ENCODE measurements at places on chromosomes 13 and 19.

DNA sequence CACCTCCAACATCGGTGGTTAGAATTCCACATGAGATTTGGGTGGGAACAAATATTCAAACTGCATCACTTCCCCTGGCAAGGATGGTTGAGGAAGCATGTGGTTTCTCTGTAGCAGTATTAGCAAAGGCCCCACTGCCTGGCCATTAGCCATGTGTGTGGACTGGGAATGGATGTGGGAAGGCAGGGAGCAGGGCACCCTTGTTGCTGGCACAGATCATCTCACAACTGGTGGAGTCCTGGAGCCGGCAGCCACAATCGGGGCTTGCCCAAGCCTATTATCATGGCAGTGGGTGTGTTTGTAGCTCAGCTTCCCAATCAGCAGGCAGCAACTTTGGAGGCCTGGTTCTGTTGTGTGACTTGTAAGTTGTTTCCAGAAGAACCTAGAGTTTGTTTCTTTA is 391.9 kb downstream of the DLEU7 start:
- no peak for DNase-seq

DNA sequence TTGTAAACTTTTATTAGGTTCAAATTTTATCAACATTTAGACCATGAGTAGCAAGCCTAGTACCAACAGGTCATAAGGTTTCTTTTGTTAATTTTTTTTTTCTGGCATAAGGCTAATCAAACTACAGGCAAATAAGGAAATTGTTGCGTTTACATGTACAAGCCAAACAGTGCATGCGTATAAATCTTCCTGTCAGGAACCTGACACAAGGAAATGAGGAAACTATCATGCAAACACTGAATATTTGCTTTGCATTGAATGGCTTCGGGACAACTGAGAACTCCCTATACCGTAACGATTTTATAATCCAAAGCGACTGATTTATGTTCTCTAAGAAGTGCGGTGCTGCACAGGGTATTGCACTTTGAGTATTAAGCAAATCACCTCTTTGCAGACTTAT is 133.0 kb upstream of the TRPC4 start:
- DNase-seq = no peak

DNA sequence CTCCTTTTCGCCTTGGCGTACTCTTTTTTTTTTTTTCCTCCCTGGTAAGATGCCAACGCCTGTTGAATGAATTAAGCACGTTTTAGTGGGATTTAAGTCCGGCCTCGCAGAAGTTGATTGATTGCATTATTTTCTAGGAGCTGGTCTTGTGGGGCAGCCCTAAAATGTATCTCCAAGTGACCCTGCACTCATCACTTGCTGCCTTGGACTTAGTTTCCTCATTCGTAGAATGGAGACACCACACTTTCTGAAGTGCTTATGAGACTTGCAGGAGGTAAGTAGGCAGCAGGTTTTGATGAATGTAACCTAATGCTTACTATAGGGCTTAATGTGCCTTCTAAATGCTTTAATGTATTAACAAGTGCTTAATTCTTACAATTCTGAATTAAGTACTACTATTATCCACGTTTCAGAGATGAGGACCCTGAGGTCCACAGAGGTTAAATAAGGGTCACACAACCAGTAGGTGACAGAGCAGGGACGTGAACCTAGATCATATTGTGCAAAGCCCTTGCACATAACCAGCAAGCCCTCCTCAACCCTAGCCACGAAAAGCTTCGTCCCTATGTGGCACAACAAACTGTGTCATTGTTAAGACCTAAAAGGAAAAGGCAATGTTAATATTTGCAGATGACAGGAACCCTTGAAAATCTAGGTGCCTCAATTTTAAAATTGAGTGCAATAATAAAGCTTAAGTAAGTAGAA is 514 bp upstream of the ARGLU1 start:
- no peak for DNase-seq

GRCh38 chr19:51702825-51703574 is 9.9 kb downstream of the SPACA6 start:
- DNase-seq = no peak

GRCh38 chr19:9709305-9709704 is 34.4 kb upstream of the ZNF562 start:
- no peak for DNase-seq

GRCh38 chr19:3187662-3188511 is 2.2 kb downstream of the NCLN start:
- no peak for DNase-seq

DNA sequence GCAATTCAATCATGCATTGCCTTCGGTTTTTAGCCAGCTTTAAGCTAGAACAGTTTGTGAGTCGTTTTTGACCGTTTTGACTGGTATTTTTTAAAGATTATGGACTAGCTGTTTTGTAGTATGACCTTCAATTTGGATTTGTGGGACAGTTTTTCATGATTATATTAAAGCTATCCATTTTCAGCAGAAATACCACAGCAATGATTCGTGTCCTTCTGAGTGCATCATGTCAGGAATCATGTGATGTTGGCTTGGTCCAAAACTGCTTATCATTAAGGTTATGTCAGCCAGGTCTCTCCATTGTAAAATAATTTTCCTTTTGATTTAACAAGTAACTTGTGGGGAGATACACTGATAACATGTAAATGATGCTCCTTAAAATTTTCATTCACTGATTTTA is 229.0 kb downstream of the POSTN start:
- DNase-seq = no peak

GRCh38 chr13:37526710-37527473 is 71.7 kb downstream of the POSTN start:
- DNase-seq = no peak

- no peak for DNase-seq
Measured at GRCh38 chr19:38134540-38135149, 89.4 kb downstream of the DPF1 start.

DNA sequence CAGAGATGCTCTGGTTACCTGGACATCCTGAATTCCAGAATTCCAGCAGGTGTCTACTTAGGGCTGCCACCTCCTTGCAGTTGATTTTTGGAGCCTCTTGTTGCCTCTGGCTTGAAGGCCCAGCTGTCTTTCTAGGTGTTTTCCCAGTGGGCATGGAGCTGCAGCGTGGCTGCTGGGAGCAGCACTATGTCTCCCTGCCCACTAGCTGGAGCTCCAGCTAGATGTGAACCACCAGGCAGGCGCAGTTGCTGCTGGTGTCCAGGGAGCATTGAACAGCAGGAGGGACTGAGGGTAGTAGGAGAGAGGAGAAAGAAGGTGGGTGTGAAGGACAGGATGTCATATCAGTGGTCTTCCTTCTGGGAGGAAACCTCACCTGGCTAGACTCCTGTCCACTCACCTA is 9.9 kb upstream of the SELENOW start:
- no peak for DNase-seq

GRCh38 chr13:78485803-78486202 is 117.5 kb downstream of the POU4F1 start:
- DNase-seq = no peak

DNA sequence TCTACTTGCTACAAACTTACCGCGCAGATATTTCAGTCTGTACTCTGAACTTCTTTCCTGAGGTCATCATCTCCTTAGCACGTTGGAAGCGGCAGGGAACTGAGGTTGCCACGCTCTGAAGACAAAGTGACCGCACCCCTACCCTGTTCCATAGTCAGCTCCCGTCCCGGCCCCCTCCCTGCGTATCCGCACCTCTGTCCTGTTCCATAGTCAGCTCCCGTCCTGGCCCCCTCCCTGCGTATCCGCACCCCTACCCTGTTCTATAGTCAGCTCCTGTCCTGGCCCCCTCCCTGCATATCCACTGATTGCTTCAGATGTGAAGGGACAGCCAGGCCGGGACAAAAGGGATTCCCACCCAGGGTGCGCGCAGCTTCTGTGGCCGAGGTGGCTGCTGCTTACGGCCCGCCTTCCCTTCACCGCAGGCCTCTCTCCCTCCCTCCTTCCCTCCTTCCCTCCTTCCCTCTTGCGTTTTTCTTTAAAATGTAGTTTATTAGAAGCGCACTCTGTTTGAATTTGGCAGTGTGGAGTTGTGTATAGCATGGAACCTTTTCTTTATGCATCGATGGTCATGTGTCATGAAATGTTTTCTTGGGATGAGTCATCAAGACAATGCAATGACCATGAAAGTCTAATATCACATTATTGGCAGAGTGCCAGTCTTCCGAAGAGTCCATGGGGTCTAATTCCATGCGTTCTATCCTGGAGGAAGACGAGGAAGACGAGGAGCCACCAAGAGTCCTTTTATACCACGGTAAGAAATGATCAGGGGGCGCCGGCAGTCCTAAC is 21.9 kb upstream of the NDUFS7 start:
- no peak for DNase-seq

DNA sequence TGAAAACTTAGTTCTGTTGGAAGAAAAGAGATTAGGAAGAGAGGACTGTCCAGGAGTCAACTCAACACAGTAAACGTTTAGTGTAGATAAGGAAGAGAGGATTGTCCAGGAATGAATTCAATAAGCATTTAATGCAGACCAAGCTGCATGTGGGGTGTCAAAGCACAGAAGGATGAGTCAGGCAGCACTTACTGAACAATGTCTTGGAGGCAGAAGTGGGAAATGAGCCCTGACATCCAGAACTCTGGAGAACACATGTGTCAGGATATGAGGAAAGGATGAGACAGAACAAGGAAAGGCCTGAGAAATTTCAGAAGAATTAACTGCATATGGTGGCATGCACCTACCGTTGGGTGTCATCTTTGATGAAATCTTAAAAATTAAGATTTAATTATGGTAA is 429.2 kb upstream of the HTR2A start:
- no peak for DNase-seq

DNA sequence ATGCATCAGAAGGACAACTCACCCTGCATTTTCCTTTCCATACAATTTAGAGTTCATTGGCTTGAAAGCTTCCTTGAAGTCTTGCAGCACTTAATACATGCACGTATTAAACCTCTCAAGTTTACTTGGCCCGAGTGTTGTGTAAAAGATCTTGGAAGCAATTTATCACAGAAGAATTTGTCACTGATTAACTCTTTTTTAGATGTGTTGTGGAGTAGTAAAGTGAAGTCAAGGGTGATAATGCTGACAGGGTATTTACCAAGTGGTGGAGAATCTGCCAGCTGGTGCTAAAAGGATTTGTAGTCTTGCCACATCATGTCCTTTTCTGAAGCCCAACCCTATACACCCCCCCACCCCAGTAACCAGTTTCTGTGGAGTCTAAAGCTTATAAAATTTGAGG is 421.0 kb upstream of the MIR17HG start:
- DNase-seq = no peak

DNA sequence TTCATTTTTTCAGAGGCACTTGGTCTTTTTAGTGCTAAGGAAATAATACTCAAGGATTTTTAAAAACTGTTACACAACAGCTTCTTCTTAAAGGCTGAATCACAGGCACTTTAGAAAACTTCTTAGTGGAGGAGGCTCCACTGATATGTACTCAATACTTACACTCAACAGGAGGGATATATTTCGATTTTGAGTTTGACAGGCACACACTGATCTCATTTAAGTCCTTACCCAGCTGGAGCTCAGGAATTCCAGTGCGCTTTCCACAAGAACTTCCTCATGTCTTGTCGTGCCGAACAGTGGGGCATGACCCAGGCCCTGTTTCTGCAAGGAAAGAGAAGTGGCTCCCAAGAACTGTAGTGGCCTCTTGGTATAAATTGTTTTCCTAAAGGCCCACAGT is 103.8 kb downstream of the RGCC start:
- no peak for DNase-seq

DNA sequence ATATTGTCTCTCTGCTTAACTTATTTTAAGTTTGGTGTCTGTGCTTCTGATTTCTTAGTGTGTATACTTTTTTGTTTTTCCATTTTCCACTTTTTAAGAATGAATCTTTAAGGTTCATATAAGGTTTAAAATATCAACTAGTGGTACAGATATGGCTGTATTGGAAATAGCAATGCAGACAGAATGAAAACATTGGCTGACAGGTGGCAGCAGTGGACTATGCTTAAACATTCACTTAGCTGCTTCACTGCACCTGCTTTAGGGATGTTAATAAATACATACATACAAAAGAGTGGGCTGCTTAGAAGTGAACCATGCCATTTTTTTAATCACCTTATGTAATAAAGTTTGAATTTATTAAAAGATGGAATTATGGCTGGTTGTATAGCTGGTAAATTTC is 27.3 kb downstream of the TM9SF2 start:
- DNase-seq = no peak

DNA sequence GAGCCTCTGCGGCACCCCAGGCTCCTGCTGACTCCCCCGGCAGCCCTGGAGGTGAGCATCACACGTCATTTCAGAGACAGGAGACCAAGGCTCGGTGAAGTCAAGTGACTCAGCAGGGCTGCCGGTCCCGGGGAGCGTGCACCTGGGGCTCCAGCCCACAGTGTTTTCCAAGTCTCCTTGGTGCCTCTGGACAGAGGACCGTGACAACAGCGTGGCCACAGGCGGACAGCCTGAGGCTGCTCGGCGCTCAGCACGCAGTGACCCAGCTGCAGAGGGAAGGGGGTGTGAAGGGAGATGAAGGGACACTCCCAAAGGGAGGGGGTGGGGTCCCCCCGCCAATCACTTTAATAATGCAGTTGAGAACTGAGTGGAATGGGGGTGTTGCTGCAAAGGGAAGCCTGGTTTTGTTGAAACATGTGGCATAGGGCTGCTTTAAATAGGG is 17.5 kb upstream of the ASPDH start:
- DNase-seq = no peak

GRCh38 chr13:110306960-110307766 is at the start of the genes COL4A1 and COL4A2:
Gene COL4A1 (minus strand): TSS chr13:110307157. CDS start chr13:110307027, 130 bp downstream.
Gene COL4A2 (plus strand): TSS chr13:110307284. CDS start chr13:110307904, 620 bp downstream.
- no peak for DNase-seq

DNA sequence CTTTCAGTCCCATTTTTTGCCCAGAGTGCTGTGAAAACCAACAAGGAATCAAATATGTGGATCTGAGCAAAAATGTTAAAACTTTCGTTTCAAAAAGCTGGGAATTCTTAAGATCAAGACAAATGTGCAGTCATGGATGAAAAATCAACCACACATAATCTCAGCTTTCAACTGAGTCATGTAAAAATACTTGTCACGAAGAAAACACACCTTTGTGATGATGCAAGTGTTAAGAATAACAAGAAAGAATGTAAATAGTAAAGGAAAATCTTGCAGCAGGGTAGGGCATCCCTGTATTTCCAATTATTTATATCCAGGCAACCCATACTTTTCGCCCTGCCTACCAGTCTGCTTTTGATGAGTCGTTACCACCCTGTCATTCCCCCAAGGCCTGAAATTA is 27.4 kb upstream of the DCLK1 start:
- DNase-seq = no peak

- DNase-seq = no peak
Measured at GRCh38 chr13:110484290-110485048, 77.1 kb downstream of the RAB20 start.

- DNase-seq = no peak
Measured at GRCh38 chr13:26718872-26719271, 41.7 kb downstream of the GPR12 start.

DNA sequence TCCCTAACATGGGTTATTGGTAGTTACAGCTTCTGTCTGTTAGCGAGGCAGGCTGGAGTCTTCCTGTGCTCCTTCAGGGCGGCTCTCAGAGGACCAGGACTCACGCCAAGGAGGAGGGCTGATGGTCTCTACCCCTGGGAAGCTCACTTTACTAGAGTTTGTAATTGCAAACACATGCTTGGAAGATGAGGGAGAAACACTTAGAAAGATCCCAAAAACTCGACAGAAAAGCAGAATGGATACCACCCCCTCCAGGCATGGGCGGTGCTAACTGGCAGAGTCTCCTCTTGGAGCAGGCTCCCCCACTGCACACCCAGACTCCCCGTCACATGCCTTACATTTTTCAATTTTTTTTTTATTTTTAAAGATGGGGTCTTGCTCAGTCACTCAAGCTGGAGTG is 62.0 kb downstream of the PARP4 start:
- DNase-seq = no peak

- DNase-seq = no peak
Measured at GRCh38 chr19:49140951-49141350, 14.2 kb downstream of the HRC start.

- DNase-seq = no peak
Measured at GRCh38 chr13:30114571-30115256, 192.6 kb downstream of the KATNAL1 start.

GRCh38 chr13:113170511-113170910 is 12.1 kb downstream of the PROZ start:
- no peak for DNase-seq
